Esophagus mucosa (tissue), 1 donor: ENCODE measurements at places on chromosomes 12 and 14. TPM values are rescaled to one million over a fixed set of nuclear protein-coding genes. Genes with fewer than 3 reads are reported as not detected.

The KITLG gene
- 12.7 TPM for total RNA-seq

The RNASE1 gene
- 8.6 TPM for total RNA-seq

GRCh38 chr12:52415870-52416750, 10.0 kb upstream of the KRT82 start:
- peak; percentile 93 for ATAC-seq

DNA sequence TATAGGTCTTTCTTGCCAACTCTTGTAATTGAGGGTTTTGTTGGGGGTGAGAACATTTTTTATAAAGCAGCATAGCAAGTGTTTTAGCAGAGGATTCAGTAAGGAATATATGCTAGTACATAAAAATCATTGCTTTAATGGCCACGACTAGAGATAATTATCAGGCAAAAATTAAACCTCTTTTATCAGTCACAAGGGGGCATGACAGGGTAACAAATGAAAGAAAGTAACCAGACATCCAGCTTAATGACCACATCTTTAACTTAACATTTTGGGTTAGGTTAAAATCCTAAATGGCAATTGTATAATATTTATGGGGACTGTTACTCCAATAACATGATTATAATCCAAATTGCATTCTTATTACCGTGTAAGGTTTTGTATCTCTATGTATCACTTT, 119.6 kb downstream of the LRRIQ1 start:
- ATAC-seq, result no peak

DNA sequence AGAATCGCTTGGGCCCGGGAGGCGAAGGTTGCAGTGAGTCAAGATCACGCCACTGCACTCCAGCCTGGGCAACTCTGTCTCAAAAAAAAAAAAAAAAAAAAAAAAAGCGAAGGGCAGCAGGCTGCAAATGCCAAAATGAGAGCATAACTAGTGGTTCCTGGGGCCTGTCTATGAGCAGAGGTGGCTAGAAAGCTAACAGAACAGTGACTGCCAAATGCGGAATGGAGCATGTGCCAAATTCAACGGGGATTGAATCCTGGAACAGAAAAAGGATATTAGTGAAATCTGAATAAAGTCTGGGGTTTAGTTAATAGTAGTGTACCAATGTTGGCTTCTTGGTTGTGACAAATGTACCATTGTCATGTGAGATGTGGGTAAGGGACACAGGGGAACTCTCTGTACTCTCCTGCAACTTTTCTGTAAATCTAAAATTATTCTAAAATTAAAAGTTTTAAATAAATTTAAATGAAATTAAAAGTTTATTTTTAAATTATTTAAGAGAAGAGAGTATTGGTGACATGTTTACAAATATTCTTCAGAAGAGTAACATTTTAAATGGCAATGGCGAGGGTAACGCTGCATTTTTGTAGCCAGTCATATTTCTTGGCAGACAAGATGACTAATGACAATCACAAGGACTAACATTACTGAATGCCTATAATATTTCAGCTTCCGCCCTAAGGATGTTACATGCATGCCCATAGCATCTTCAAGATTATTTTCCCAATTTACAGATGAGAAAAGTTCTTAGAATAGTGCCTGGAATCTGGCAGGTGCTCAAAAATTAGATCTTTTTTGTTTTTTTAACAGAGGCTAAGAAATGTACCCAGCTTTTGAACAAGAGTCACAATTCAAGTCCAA, 28.9 kb upstream of the NUDT4 start:
- ATAC-seq, result no peak

DNA sequence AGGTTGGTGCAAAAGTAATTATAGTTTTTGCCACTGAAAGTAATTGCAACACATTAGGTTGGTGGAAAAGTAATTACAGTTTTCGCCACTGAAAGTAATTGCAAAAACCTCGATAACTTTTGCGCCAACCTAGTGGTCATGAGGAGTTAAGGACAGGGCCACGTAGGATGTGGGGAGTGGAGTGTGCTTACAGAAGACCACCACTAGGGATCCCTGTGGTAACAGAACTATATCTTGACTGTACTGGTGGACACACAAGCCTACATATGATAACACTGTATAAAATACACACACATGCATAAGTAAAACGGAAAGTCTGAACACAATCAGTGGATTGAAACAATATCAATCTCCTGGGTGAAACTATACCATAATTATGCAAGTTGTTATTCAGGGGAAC, 187.4 kb upstream of the ABCD2 start:
- ATAC-seq, result no peak

DNA sequence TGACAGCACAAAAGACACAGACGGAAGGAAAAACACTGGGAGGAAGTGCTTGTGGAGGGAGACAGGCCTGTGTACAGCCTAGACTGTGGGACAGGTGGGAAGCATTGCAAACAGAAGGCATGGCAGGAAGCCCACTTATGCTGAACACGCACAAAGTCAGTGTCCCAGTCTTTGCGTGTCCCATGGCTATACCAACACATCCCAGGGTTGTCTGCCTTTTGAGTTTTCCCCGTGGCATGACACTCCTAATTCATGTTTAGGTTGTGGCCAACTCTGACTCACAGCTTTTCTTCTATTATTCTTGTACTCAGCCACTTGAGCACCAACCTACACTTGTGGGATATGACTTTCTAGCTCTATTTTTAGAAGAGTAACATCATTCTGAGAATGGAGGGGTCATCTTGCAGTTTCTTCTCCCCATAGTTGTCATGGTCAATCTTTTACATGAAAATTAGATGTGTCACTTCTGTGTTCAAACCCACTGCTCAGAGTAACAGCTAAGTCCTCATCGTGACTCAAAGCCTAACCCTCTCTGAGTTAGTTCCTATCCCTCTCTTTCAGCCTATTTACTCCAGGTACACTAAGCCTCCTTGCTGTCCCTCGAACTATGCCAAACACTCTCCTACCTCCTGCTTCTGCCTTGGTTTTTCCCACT, 27.5 kb upstream of the JPH4 start:
- ATAC-seq, result peak; percentile 26
